Colonic mucosa (tissue), 4 donors: ENCODE measurements at places on chromosomes 16 and 17.

DNA sequence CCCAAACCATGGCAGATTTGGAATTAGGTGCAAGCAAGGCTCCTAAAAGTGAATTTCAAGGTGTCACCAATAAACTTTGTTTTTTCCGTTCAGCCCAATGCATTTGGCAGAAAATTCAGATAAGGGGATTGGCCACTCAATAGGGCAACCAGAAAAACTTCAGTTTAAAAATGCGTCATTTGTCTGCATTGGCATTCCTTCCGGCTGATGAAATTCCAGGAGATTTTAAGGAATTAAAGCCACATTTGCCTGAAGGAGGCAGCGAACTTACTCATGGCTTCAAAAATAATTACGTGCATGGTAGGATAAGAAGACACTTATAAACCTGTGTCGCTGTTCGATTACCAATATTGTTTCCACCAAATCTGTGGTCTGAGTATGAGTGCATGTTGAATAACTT is 151.9 kb downstream of the SALL1 start:
- DNase-seq, result no peak

DNA sequence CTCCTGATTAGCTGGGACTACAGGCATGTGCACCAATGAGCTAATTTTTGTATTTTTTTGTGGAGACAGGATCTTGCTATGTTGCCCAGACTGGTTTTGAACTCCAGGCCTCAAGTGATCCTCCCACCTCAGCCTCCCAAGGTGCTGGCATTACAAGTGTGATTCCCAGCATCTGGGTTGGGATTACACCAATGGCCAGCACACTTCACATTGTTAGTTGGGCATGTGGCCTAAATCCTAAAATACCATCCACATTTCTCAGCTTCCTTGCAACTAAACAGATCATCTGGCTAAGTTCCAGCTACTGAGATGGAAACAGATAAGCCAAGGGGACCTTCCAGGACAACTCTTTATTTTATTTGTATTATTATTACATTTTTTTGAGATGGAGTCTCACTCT is 9.9 kb downstream of the RABEP2 start:
- DNase-seq, result no peak

DNA sequence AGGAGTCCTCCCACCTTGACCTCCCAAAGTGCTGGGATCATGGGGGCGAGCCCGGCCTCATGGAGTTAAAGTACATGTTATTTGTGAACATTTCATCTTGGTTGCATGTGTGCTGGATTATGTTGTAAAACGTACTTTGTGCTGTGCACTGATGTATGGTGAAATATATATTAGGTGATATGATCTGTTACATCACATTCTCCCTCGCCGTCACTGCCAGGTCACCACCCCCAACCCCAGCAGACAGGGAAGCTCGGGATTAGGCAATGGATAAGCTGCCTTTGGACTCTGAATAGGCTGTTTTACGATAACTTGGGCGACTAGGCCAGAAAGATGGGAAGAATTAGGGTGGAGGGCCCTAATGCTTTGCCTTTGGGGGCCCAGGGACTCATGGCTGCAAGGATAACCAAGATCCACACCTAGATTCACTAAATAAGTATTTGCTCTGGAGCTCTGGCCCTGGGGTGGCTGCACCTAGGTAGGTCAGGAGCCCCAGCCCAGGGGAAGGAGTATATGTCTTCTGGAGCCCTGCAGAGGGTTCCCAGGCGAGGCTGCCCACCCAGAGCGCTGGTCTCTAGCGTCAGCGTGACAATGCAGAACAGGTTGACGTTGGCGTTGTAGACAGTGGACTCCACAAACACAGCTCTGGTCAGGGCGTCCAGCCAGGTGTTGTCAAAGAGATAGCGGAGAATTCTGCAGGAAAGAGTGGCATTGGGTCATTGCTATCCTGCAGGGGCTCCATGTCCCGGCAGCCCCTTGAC is 27.1 kb upstream of the GCSH start:
- no peak for DNase-seq

- no peak for DNase-seq
Observed at GRCh38 chr16:14386115-14386514, 243.9 kb downstream of the PARN start.

GRCh38 chr17:78523934-78524655 is 53.1 kb downstream of the DNAH17 start:
- no peak for DNase-seq

DNA sequence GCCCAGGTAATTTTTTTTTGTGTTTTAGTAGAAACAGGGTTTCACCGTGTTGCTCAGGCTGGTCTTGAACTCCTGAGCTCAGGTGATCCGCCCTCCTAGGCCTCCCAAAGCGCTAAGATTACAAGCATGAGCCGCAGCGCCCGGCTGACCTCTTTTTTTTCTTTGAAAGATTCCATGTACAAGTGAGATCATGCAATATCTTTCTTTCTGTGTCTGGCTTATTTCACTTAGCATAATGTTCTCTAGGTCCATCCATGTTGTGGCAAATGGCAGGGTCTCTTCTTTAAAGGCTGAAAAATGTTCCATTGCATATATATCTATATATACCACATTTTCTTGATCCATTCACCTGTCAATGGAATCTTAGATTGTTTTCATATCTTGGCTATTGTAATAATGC is 255.0 kb upstream of the MYOCD start:
- DNase-seq, result no peak

DNA sequence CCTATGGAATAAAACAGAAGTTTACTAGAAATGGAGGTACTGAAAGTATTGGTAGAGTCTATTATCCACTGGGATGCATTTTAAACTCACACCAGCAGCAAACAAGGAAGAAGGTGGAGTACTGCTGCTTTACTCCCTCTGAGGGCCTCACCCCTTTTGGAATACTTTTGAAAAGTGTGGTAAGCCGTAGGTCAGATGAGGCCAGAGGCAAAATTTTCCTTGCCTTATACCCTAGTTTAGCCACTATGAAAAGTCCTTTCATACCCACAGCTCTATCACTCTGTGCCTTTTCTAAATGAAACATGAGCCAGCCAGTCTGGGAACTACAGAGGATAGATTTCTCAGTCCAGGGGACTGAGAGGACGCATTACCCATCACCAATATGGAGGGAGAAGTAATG is 14.0 kb downstream of the GDE1 start:
- no peak for DNase-seq
